Esophagus mucosa (tissue), 1 donor: ENCODE measurements at places on chromosomes 4 and X.

DNA sequence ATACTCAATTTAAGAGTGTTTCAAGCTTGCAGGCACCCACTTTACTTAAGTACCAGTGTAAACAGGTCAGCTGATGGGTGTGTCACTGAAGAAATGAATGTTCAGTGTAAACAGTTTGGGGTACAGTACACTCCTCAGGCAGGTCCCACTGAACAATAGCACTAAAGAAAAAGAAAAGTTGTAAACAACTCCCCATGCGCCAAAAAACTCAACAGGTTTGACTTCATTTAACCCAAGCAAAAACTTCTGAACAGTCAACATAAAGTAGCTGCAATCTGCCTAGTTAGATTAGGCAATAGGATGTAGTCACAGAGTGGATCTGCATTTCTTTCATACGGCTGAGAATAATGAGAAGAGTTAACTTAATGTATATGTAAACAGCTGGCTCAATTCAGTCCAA lies 93.2 kb downstream of the FAM13A start:
- peak; percentile 85 for ATAC-seq

DNA sequence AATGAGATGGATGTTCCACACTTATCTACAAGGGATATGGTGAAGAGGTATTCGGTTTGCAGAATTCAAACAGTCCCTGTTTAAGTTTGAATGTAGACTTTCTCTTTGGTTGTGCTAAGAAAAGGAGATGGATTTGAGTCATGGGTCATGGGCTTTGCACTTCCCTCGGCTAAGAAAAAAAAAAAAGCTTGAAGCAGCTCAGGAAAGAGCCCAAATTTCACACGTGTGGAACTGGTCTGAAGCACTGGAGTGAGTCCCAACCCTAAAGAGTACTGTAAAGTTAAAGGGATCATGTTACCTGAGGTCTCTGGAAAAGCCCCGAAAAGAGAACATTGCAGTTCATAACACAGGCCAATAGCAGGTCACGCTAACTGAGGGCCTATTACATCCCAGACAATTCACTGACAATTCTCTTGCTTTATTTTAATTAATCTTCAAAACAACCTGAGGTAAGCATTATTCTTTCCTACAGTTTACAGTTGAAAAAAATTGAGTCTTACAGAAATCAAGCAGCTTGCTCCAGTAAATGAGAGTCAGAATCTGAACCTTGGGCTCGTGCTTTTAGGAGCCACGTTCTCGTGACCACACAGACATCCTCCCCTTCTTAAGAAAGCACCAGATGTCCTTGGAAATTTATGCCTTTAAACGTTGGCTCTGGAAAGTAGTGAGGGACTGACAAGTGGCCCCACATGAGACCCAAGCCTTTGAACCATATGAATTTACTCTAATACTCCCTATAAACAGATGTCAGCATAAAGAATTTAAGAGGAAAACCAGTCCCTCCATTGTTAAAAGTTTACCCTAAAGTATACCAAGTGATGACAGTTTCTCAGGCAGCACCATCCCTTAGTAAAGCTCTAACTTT lies 89.3 kb downstream of the MAD2L1 start:
- no peak for ATAC-seq

- peak; percentile 45 for ATAC-seq
Observed at GRCh38 chr4:53748328-53748772, 157.1 kb upstream of the LNX1 start.

- ATAC-seq, result peak; percentile 60
Observed at GRCh38 chr4:57080781-57081650, 29.2 kb downstream of the IGFBP7 start.

DNA sequence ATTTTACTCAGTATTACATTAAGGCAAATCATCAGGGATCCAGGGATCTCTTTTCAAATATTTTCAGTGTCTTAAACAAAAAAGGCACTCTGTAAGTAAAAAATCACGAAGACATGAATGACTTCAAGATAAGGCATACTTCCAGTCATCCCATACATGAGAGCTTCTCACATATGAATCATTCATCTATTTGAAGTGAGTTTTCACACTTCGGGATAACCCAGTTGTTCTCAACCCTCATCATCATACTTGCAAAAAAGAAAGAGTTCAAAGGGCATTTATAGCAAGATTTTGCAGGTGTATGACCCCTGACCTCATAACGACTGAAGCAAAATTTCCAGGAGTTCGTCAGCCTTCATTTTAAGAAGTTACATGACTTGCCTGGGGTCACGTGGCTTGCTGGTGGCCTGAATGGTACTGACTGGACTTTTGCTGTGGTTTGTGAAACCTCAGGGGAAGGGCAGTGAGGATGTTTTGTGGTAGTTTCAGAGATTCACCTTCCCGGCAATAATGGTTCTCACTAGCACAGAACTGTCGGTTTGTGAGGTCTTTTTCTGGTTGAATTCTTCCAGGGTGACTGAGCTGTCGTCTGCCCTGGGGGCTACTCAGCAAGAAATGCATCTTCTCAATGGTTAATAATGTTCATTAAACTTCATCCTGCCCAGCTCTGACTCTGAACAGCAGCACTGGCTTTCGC lies 115.8 kb upstream of the SHISA3 start:
- no peak for ATAC-seq

DNA sequence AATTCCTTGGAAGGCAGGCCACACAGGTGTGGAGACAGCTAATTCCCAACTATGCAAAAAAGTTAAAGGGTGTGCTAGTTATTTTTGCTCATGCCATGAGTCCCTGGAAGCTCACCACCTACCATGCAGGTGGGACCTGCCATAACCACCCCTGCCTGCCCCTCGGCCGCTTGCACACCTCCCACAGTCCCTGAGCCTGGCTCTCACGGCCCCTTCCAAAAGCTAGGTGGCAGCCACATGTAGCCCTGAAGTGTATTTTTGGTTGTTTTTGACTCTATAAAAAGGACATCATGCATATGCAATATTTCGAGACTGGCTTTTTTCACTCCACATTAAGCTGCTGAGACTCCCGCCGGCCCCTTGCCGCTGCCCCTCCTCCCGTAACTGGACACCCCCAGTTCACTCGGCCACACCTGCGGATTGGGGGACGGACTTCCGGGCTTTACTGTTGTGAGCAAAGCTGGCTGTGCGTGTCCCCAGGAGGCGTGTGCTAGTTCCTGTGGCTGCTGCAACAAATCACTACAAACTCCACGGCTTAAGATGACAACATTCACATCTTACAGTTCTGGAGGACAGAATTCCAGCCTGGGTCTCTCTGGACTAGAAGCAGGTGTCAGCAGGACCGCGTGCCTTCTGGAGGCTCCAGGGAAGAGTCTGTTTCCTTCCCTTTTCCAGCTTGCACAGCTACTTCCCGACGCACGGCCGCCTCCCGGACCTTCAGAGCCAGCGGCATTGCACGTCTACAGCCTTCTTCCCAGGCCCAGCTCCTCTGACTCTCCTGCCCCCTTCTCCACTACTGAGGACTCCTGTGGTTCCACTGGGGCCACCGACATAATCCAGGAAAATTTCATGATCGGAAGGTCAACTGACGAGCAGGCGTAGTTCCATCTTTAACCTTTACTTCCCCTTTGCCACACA lies 24.8 kb downstream of the ZFYVE28 start:
- ATAC-seq, result no peak

GRCh38 chr4:144449611-144450010 lies 196.3 kb upstream of the HHIP start:
- no peak for ATAC-seq

GRCh38 chr4:122635205-122635604 lies 14.3 kb upstream of the IL21 start:
- no peak for ATAC-seq

- ATAC-seq, result peak; percentile 62
Observed at GRCh38 chr4:38177641-38178391, 217.6 kb downstream of the PTTG2 start.

DNA sequence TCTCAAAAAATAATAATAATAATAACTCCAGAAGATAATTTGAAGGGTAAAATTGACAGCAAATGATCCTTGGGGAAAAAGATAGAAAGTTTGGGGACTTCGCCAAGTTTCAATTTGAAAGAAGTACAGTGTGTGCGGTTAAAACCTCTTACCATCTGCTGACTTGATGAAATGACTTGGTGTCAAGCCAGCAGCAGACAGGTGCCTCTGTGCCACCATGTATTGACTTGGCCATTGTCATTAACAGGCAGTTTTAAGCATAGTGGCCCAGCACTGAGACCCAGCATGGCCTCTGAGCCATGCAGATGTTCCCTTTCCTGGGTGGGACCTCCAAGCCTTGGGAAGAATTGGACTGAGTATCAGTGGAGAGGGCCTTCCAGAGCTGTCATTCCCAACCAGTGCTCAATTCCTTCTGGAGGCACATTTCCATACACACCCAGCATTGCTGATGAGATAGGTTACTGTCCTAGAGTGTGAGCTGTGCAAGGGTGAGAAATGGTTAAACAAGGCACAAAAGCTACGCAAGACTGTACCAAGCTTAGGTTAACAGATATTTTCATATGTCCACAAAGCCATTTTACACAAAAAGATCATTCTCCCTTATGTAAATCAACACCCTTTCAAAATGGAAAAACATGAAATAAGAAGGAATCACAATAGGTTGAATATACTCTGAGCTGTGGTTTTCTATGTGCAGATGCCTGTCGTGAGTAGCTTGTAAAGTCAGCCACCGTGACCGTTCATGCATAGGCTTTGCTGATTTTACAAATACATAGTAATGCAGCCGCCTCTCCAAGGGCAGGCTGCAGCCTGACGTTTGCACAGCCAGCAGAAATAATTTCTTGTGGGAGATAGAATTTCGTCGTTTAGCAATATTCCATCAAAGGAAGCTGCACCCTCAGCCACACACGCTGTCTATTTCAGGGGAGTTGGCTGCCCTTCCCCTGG lies 59.4 kb upstream of the FBXW7 start:
- ATAC-seq, result peak; percentile 40

DNA sequence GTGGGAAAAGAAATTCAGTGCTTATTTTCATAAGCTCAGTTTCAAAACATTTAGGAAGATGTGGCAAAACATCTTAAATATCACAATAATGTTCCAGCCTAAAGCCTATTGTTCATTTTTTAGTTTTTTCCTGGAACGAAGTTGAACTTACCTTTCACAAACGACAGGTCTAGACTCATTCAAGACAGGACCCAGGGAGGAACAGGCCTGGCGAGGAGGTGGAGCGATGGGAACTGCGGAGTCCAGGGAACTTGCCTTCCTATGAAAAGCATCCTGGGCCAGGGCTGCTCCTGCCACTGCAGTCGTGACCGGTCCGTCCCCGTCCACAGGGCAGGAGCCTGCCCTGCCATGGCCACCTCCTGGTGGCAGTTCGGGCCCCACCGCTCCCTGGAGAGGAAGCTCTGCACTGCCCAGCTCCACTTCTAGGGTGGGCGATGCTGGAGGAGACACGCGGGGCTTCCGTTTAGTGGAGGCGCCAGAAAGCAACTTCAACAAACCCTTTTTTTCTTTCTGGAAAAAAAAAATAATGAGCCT lies 96.7 kb upstream of the CBR4 start:
- ATAC-seq, result peak; percentile 72

GRCh38 chr4:39442998-39443397 lies 15.7 kb downstream of the RPL9 start:
- no peak for ATAC-seq

DNA sequence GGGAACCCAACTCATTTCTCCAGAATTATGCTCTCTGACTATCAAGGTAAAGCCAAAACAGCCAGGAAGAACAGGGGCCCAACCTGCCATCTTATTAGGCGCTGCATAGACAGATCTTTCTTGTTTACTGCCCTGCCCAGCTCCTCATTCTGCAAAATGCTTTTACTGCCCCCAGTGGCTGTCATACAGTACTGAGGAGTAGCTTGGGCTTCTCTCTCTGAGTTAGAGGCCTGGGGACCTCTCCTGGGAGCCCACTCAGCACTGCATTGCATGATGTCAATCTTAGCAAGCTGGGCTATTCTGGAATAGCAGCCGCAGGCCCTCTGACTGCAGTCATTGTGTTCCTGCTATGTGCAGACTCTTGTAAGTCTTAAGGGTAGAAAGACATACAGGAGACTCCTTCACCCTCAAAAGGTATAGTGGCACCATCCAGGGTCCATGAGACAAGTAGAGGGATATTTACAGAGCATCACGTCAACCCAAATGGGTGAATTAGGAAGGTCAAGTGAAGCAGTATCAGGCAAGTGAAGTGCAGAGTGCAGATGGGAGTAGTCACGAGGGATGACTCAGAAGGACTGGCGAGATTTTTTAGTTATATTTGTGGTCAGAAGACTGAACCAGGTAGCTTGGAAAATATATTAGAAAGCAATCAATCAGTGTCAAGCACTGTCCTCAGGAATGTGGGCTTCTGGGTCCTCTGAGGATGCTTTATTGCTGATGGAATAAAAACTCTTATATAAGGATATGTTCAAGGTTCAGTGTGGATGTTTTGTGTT lies 294.1 kb upstream of the SFRP2 start:
- ATAC-seq, result no peak

DNA sequence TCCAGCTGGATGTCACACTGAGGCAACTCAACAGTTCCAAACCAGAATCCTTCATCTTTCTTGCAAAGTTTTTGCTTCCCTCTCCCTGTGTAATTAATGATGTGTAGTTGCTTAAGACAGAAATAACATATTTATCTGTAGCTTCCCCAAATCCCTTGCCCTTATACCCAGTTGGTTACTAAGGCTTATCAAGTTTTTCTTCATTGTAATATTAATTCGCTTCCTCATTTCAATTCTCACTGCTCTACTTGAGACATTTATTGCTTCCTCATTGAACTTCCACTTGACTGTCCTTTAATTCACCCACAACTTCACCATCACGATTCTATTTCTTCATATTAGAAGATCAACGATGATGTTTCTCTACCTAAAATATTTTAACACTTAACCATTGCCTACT lies 386.6 kb upstream of the CPEB2 start:
- ATAC-seq, result no peak

- ATAC-seq, result no peak
Observed at GRCh38 chr4:29390921-29391320, 1329.2 kb upstream of the PCDH7 start.

- ATAC-seq, result no peak
Observed at GRCh38 chrX:9316096-9316495, 148.8 kb upstream of the TBL1X start.

DNA sequence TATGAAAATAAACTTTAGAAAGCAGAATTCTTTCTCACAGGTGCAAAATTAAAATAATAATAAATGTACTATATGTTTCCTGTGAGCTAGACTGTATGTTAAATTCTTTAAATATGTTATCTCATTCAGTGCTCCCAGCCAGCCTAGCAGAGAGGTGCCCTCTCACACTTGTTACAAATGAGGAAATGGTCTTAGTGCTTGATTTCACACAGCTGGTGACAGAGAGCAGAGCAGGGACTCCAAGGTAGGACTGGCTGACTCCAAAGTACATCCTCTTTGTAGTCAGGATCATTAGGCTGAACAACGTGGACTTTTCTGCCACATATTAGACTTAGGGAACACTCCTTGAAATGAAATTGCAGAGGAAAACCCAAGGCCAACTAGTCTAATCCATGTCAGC lies 72.0 kb upstream of the HHIP start:
- no peak for ATAC-seq
